ENCODE measurements at places on chromosomes 3 and 15.
A peak's percentile ranks its signal among the peaks of the same experiment; 100 is the strongest.

DNA sequence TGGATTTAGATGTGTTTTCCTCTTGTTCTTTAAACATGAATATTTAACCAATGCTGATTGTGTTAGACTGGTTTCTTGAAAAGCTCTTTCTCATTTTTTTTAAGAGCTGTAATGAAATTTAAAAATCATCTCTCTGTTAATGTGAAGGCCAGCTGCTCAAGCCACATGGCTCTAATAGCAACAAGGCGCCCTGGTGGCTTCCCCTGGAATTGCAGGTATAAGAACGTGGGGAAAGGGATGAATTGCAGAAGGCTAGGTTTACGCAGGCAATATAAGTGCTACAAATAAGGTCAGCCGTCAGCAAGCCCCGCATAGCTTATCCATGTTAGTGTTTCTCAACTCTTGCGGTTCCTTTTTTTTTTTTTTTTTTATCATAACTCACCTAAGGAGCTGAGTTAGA is 108.5 kb downstream of the SAMMSON start:
- DNase-seq: peak; percentile 76

GRCh38 chr15:70420948-70421482 is 323.3 kb upstream of the TLE3 start:
- DNase-seq: no peak

- DNase-seq: no peak
These were observed 11.2 kb downstream of the EBLN2 start for GRCh38 chr3:73072634-73073033.

DNA sequence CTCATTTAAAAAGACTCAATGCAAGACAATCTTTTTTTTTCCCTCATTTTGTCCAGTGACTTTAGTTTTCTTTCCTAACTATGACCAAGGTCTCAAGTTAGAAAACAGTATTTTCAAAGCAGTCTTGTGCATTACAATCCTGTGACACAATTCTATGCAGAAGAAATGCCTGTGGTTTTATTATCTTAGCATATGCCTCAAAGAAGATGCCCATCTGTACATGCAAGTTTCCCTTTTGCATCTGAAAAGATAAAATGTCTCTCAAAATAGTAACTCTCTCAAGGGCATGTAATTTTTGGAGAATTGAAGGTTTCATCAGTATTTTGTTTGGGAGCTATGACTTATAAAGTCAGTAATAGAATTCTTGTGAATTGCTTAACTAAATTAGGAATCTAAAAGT is 292.0 kb upstream of the SUCLG2 start:
- DNase-seq: no peak

- DNase-seq: no peak
These were observed 25.7 kb downstream of the AMOTL2 start for GRCh38 chr3:134348524-134348923.

- no peak for DNase-seq
These were observed 20.8 kb upstream of the DNAAF4 start for GRCh38 chr15:55528812-55529211.

GRCh38 chr3:83230376-83230775 is 1468.9 kb upstream of the GBE1 start:
- no peak for DNase-seq

DNA sequence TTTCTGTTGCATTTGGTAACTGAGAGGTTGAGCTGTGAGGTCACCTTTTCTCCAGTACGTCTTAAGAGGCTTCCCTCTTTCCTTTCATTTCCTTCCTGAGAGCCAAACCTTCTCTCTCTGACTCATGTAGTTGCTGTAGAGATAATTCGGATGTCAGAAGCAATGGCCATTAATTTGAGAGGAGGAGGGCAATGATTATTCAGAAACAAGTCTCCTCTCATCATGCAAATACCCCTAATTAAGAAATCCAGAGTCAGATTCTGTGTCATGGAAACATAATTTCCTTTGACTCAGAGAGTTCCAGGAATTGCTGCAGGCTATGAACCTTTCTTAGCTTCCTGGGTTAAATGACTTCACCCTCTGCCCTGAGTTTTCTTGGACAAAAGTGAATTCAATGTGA is 59.0 kb upstream of the GSK3B start:
- no peak for DNase-seq

DNA sequence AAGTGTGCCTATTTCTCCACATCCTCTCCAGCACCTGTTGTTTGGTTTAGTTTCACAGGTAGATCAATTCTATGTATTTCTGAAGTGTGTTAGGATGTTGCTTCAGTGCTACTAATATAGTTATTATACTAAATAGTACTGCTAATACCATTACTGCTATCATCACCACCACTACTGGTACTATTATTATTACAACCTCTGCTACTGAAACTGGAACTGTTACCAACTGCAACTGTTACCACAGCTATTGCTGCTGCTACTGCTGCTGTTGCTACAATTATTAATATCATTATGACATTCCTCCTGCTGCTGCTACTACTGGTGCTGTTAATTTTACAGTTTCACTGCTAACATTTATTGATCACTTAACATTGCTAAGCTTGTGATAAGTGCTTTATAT is 8.3 kb upstream of the LMOD3 start:
- no peak for DNase-seq

DNA sequence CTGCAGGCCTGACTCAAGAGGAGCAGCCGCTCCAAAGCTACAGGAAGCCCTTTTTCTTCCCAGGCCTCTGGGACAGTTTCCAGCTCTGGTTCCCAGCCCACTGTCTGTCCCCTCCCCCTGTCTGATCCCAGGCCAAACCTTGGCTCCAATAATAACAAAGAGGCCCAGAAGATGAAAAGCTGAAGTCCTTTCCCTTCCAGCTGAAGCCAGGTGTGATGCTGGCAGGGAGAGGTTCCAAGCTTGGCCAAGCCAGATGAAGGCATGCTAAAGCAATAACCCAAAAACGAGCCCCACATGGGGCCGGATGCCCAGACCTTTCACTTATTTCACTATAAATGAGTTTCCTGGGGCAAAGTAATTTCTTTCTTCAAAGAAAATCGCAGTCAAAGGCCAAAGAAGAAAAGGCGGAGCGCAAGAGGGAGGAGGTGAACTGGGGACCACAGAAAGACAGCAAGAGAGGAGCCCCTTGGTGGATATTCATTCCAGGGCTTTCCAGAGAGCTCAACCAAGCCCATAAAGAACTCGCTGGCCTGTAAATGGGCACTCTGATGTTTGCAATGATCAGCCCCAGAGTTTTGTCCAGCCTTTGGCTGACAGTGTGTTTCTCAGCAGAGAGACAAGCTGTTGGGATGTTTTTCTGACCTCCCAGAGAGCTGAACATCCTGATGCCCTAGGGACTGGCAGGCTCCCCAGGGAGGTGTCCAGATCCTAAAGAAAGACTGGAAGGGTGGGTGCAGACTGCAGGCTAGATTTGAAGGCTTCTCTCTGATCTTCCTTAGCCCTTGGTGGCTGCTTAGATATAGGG is 157.6 kb downstream of the UACA start:
- DNase-seq: no peak

- no peak for DNase-seq
These were observed 27.0 kb downstream of the C2CD4B start for GRCh38 chr15:62138124-62138523.

Measured in Karpas-422 (cell line).